Cortex of kidney (tissue), 1 donor: ENCODE measurements at places on chromosomes 11 and 22.

GRCh38 chr11:16959602-16960001 is 54.6 kb downstream of the PLEKHA7 start:
- no peak for DNase-seq

GRCh38 chr11:11504071-11504470 is 117.7 kb downstream of the GALNT18 start:
- no peak for DNase-seq

GRCh38 chr11:121904148-121904547 is 211.9 kb downstream of the BLID start:
- no peak for DNase-seq

GRCh38 chr11:74627381-74627780 is 35.0 kb downstream of the POLD3 start:
- no peak for DNase-seq
